ENCODE measurements at places on chromosomes 2 and 18.

DNA sequence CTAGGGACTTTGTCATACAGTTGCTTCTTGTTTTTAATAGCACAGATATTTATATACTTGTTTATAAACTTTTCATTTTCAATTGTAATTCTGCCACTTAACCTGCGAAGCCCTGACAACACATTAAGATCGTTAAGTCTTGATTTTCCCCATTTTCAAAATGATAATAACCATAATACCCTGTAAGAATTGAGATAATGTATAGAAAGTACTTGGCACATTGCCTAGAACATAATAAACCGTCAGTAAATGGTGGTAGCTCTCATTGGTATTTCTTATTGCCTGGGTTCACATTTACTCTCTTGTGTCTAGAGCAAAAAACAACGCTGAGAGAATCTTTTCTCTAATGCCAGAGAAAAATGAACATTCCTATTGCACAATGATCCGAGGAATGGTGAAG, 18.6 kb downstream of the PTCD3 start:
- no peak for DNase-seq

- DNase-seq = no peak
Observed at GRCh38 chr2:203751685-203752271, 45.3 kb downstream of the CD28 start.

DNA sequence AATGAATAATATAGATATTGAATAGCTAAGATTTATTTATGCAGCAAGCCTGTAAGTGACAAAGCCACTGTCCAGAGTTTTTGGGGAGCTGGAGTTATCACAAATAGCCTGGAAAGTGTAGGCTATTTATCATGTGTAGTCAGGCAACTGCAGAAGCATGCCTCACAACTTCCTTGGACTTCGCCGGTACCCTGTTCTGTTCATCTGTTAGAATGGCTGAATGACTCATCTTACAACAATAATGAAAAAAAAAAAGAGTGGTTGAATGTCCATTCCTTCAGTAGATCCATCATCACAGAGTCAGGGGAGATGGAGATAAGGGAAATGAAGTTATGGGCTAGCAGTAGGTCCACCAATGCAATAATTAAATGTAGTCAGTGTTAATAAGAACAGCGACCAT, 24.0 kb upstream of the ATP5MC3 start:
- no peak for DNase-seq

DNA sequence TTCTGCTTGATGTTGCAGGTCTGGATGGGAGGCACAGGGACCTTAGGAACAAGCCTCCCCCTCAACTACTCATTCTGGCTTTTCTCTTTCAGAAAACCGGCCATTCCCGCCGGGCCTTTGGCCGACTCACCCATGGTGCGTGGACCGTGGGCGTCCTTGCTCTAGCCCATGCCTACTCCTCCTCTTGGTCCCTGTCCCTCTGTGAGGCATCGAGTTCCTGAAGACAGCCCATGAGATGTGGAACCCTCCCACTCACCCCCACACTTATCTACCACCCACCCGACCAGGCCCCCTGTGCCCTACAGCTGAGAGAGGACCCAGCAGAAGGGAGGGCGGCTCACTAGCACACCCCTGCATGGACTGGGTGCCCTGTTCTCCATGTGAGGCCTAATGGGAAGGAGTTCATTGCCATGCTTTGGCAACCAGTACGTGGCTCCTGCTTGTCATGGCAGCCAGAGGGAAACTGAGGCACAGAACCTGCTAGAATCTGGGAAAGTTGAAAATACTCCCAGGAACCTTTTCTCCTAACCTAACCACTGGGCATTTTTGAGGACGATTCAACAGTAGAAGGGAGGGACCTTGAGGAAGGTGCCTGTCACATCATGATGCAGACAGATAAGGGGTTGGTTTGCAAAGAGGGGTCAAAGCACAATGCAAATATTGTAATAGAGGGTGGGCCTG, 8.5 kb downstream of the SPEG start:
- DNase-seq = no peak

DNA sequence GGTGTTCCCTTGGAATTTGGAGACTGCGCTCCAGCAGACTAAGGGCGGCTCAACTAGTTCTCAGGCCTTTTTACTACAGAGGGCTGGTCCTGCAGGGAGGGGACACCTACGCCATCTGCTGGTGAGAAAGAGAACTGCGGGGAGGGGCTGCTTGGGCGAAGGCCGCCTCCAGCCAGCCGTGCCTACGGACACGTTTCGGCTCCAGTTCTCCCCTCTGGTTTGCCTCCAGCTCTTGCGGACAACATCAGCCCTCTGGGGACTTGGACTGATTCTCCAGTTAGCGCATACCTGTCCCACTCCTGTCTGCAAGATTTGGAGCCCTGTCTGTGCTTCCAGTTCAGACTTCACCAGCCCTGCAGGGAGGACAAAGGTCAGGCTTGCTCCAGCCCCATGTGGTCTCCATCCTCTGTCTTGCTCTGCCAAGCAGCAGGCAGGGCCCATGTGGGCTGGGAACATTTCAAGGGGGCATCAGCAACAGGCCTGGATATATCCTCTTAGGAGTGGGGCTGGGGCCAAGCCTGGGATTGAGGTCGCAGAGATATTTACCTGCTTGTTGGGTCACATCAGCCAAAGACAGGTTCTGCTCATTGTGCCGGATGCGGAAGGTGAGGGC, 10.3 kb downstream of the PTPRN start:
- peak; percentile 77 for DNase-seq

DNA sequence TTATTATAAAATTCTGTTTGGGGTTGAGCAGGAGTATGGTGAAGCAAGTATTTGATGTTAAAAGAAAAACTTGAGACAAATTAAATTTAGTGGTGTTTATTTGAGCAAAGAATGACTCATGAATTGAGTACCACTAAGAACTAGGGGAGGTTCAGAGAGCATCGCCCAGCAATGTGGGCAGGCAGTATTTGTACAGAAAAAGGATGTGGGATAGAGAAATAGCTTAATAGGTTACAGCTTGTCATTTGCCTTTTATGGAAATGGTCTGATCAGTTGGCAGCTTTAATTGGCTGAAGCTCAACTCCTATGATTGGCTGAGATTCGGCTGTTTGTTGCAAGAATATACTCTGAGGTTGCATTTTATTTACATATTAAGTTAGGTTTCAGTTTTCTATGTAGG, 68.2 kb downstream of the LRATD1 start:
- DNase-seq = no peak

- DNase-seq = no peak
Observed at GRCh38 chr2:19911808-19912509, 10.2 kb upstream of the TTC32 start.

DNA sequence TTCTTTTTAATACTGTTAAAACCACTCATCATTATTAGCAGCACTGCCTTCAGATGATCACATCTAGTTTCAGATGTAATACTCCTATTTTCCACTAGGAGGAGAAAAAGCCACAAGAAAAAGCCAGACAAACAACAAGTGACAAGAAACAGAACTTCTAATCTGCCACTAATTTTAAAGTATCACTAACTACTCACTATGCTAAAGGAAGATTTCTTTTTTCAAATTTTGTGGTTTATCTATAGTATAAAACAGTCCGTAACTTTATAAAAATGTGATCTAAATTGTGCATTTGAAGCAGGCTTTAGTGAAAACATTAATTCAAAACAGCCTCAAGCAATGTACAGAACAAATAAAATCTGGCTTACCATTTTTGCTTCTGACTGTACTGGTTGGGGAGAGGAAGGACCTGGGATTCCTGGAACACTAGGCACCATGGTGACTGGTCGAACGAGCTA, 56.8 kb downstream of the ATF2 start:
- no peak for DNase-seq

GRCh38 chr2:216571178-216571908, 61.9 kb upstream of the IGFBP2 start:
- DNase-seq = no peak

GRCh38 chr2:230944123-230944653, 19.1 kb upstream of the GPR55 start:
- peak; percentile 40 for DNase-seq

- no peak for DNase-seq
Observed at GRCh38 chr2:110741491-110741980, 9.2 kb downstream of the ACOXL start.

DNA sequence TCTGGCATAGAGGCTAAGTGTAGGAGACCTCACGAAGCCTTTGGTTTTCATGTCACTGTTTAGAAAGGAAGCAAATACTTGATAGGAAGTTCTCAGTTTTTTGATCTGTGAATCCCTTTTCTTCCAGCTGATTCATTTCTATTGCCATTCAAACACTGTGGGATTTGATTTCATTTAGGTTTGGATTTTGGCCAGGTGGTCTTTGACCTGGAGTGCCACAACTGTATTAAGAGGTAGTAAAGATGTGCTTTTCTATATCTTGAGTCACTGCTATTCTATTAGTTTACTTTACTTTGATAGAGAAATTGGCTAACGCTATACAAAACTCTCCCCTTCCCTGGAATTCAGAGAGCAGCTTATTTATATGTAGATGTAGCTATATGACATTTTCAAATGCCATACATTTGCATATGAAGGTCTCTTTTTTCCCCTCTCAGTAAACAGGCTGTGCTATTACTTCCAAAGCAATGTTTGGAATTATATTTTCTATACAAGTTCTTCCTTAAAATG, 132.4 kb upstream of the CAVIN2 start:
- no peak for DNase-seq

DNA sequence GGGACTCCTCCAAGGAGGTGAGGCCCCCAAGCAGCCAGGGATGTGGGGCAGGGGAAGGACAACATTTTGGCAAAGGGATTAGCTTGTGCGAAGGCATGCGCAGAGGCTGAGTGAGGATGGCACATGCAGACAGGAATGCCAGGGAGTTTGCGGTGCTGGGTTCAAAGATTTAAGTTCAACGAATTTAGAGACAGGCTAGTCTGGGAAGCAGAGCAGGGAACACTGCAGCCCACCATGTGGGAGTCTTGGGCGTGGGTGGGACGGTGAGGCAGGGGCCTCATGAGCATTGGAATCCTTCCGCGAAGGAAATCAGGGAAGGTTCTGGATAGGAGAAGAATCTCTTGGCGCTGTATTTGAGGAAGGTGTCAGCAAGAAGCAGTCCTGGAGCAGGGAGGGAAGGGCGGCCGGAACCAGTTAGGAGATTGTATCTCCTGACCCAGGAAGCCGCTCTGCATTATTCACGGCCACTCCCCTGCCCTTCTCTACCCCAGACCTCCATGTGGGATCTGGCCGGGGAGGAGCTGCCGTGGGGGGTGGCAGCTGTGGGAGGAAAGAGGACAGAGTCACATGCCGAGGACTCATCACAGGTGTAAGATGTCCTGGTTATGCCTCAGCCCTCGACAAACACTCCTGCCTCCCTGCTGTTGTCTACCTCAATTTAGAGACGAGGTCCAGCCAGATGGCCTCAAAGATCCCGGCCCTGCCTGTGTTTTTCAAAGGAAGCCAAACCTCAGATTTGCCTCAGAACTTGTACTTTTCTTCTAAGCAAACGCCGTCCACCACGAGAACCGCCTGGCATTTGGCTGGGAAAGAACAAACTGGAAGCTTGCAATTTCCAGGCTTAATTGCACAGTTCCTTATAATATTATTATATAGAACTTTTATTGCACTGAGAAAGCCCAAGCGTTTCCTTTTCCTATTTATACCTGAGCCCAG, 123.7 kb upstream of the SMAD2 start:
- DNase-seq = no peak

DNA sequence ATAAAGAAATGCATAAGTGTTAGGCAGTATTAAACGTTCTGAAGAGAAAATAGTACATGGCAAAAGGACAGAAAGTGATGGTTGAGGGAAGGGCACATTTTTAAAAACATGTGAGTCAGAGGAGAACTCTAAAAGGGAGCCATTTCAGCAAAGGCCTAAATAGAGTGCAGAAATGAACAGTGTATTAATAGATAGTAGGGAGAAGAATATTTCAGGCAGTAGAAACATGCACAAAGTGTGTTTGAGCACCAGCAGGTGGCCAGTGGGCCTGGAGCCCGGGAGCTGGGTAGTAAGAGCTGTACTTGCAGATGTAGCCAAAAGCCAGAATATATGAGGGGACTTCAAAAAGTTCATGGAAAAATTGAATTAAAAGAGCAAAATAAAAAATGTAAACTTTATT, 288.1 kb upstream of the FIGN start:
- DNase-seq = no peak

DNA sequence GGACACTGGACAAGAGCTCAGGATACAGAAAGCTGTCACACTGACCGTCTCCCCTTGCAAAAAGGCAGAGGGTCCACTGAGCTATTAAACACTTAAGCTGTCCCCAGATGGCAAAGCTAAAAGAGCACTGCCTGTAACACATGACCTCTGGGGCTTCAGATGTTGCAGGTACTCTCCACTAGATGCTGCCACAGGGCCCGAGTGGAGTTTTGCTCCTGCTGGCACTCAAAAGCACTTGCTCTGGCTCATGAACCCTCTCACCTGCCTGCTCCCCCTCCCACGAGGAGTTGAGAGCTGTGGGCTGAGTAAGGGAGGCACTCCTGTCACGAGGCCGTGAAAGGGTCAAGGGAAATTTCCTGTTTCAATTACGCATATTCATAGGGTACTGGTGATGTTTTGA, 227.9 kb downstream of the PRKCE start:
- no peak for DNase-seq

DNA sequence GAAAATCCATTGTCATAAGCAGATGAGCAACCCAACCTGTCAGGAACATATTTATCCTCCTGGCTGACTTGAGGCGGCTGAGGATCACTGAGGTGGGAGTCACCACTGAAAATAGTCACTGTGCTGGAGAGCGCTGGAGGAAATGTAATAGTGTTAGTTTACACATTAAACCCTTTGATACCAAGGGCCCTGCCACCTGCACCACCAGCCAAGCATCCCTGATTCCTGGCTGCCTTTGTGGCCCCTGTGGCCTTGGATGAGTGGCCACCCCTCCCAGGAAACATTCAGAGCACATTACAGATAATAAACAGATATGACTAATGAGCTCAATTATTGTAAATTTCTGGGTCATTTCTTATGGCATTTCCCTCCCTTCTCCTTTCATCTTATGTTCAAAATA, 105.9 kb downstream of the LYPD1 start:
- DNase-seq = no peak

DNA sequence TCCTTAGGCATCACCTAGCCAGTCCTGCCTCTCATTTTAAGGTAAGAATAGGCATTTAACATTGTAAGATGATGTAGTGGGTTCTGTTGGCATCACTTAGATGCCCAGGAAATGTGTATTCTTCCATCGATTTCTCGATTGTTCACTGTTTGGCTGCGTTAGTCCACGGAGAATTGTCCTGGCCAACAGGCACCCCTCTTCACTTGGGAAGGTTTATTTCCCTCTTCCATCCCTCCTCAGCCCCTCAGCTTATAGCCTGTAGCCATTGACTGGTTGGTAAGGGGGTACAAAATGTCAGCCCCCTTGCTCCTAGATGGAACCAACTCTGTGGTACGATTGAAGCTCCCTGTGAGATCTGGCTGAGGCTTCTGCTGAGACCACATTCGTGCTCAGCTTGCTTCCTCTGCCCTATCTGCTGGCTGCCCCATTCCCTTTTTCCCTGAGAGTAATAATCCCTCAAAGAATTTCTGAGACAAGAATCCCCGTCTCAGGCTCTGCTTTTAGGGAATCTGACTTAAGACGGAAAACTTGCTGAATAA, 43.4 kb downstream of the PLEKHA3 start:
- DNase-seq = no peak

GRCh38 chr18:45197526-45197970, 417.7 kb upstream of the SLC14A2 start:
- no peak for DNase-seq

- DNase-seq = no peak
Observed at GRCh38 chr2:136168720-136169119, 50.8 kb upstream of the CXCR4 start.
